Activated T-cell treated with anti-CD3 and anti-CD28 coated beads, Interleukin-2, amount 50 U/mL, for 24 hours (primary cell): ENCODE measurements at places on chromosomes 7 and 10.
A peak's percentile ranks its signal among the peaks of the same experiment; 100 is the strongest.

DNA sequence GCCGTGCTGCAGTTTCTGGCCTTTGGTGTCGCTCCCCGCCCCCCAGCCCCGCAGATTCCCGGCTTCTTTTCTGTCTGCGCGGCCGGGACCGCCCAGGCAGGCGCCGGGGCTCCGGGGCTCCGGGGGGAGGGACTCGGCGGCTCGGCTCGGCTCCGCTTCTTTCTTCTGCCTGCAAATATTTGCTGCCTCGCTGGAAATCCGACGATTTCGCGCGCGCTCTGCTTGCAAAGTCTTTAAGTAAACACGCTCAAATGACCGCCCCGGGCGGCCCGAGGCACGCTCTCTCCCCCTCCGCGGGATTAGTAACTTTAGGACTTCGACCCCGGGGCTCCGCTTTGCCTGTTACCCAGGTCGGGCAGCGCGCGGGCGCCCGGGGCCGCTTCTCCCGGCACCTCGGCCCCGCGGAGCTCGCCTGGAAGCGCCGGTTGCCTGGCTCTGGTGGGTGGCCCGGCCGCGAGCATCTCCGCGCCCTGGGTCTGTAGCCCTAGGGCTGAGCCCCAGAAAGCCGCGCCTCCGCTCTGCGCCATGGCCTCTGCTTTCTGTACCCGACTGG lies 3.9 kb upstream of the GATA3 start:
- H3K36me3 ChIP-seq, result peaks cover 12% of the 10 kb centered on the region
- H3K27ac ChIP-seq, result peak overlapping the region; percentile 74
- H3K4me3 ChIP-seq, result peak overlapping the region; percentile 71
- peak; percentile 68 for DNase-seq

- H3K4me1 ChIP-seq, result no peaks in the 10 kb centered on the region
- no peak overlapping the region for H3K27ac ChIP-seq
- H3K36me3 ChIP-seq, result no peaks in the 10 kb centered on the region
- no peak for DNase-seq
- no peaks in the 10 kb centered on the region for H3K27me3 ChIP-seq
- H3K4me3 ChIP-seq, result no peak overlapping the region
Observed at GRCh38 chr7:77657427-77658224, 38.6 kb upstream of the RSBN1L start.

DNA sequence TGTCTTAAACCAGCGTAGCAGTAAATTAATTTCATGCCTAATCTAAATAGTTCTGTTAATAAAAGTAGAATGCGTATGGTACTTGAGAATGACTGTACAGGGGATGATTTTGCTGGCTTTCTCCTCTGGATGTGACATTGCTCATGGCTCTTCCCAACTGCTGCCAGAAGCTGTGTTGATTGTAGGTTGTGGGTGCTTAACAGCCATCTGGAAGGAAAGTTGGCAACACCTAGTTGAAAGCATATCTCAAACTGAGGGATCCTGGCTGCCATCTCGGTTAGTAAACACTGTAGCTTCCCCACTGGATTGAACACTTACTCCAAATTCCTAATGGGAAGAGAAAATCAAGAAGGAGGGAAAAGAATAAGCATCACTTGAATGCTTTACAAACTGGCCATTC lies 130.9 kb downstream of the NXPH1 start:
- no peaks in the 10 kb centered on the region for H3K27me3 ChIP-seq
- no peak for DNase-seq
- H3K36me3 ChIP-seq, result no peaks in the 10 kb centered on the region

DNA sequence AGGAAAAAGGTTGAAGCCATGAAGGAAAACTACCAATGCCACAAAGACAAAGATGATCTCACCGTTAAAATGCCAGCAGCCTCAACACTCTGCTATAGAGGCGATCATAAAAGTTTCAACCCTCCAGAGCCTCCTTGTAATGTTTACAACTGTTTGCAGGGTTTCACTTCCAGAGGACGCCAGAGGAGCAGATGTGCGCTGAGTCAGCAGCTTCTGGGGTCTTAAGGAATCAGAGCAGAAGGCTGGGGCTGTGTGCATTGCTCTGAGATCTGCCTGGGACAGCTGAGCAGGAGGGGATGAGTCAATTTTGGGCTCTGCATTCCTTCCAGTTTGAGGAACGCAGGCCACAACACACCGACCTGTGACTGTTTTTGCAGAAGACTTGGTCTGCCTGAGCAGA lies 98.3 kb downstream of the TMEM130 start:
- H3K27ac ChIP-seq, result no peak overlapping the region
- H3K4me3 ChIP-seq, result no peak overlapping the region

DNA sequence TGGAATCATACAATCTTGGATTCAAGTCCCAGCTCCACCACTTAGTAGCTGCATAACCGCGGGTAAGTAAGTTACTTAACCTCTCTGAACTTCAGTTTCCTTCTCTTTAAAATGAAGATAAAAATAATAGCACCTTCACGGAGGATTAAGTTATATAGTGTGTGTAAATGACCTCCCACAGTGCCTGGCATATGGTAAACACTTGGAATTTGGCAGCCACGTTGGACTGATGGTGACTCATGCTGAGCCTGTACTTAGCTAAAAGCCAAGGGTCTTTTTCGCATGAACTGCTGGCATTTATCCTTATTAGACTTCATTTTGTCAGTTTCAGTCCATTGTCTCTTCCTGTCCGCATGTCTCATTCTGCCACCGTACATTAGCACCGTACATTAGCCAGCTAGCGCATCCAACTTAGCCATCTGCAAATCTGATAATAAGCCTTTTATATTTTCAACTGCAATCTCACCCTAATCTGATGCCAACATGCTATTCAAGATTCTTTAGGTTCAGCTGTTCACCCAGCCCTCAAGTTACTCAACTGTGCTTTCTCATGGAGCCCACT lies 11.2 kb downstream of the SLC13A4 start:
- no peak overlapping the region for H3K4me3 ChIP-seq
- H3K36me3 ChIP-seq, result no peaks in the 10 kb centered on the region
- H3K4me1 ChIP-seq, result no peaks in the 10 kb centered on the region
- no peak for DNase-seq
- no peak overlapping the region for H3K27ac ChIP-seq

DNA sequence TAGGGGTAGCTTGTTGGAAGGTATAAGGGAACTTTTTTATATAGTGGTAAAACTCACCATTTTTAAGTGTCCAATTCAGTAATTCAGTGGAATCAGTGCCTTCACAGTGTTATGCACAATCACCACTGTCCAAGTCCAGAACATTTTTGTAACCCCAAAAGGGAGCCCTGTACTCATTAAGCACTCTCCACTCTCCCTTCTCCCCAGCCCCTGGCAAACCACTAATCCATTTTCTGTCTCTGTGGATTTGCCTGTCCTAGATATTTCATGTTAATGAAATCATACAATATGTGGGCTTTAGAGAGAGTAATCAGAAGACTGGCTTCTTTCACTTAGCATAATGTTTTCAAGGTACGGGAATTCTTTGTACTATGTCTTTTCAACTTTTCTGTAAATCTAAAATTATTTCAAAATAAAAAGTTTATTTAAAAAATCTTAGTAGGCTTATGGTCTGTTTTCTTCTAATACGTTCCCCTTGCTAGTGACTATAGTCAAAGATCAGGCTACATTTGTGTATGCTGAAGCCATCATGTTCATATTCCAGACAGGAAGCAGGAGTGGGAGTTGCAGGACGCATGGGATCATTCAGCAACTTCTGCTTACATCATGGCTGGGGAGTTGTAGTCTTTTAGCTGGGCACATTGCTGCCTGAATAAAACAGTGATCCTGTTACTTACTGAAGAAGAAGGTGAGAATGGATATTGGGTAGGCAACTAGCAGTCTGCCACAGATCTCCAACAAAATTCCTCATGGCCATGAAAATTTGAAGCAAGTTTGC lies 35.4 kb upstream of the TAX1BP1 start:
- H3K36me3 ChIP-seq, result no peaks in the 10 kb centered on the region
- H3K27me3 ChIP-seq, result peaks cover 19% of the 10 kb centered on the region
- no peak overlapping the region for H3K4me3 ChIP-seq
- H3K27ac ChIP-seq, result no peak overlapping the region
- peaks cover 3% of the 10 kb centered on the region for H3K4me1 ChIP-seq

GRCh38 chr7:79377097-79377496 lies 76.4 kb downstream of the MAGI2 start:
- H3K27me3 ChIP-seq, result no peaks in the 10 kb centered on the region
- H3K4me3 ChIP-seq, result no peak overlapping the region
- H3K4me1 ChIP-seq, result no peaks in the 10 kb centered on the region
- no peaks in the 10 kb centered on the region for H3K36me3 ChIP-seq
- no peak overlapping the region for H3K27ac ChIP-seq
- DNase-seq, result no peak

- no peak for DNase-seq
- H3K36me3 ChIP-seq, result no peaks in the 10 kb centered on the region
- peaks cover 34% of the 10 kb centered on the region for H3K27me3 ChIP-seq
- peaks cover 12% of the 10 kb centered on the region for H3K4me1 ChIP-seq
Observed at GRCh38 chr10:12981570-12981969, 19.9 kb downstream of the CCDC3 start.

GRCh38 chr10:31340343-31340742 lies 21.3 kb downstream of the ZEB1 start:
- no peak overlapping the region for H3K4me3 ChIP-seq
- H3K27ac ChIP-seq, result no peak overlapping the region
- peaks cover 4% of the 10 kb centered on the region for H3K36me3 ChIP-seq
- peaks cover 29% of the 10 kb centered on the region for H3K4me1 ChIP-seq
- no peak for DNase-seq

GRCh38 chr10:103745341-103746247 lies 109.8 kb downstream of the SH3PXD2A start:
- no peaks in the 10 kb centered on the region for H3K36me3 ChIP-seq
- DNase-seq, result peak; percentile 66
- peak overlapping the region; percentile 82 for H3K27ac ChIP-seq
- peaks cover 40% of the 10 kb centered on the region for H3K4me1 ChIP-seq
- no peak overlapping the region for H3K4me3 ChIP-seq

- no peak overlapping the region for H3K27ac ChIP-seq
- no peaks in the 10 kb centered on the region for H3K27me3 ChIP-seq
- no peak overlapping the region for H3K4me3 ChIP-seq
- H3K4me1 ChIP-seq, result no peaks in the 10 kb centered on the region
Observed at GRCh38 chr7:117750612-117751563, 122.4 kb downstream of the CTTNBP2 start.

- no peak for DNase-seq
- no peak overlapping the region for H3K27ac ChIP-seq
- no peaks in the 10 kb centered on the region for H3K27me3 ChIP-seq
Observed at GRCh38 chr7:127437837-127438236, 45.3 kb upstream of the ZNF800 start.

DNA sequence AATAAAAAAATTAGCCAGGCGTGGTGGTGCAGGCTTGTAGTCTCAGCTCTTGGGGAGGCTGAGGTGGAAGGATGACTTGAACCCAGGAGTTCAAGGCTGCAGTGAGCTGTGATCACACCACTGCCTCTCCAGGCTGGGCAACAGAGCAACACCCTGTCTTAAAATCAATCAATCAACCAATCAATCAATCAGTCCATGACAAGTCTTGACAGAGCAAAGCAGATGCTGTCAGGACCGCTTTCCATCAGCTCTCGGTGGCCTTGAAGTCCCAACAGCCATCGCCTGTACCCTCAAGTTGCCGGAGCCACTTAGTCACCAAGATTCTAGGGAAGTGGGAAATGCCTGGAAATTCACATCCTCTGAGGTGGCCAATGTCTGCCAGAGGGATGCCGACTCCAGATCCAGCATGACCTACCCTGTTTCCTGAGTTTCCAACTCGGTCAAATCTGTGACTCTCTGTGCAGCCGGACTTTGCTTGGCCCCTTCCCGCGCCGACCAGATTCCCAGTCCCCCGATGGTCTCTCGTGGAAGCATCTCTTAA lies 871 bp upstream of the CCL24 start:
- DNase-seq, result no peak
- H3K4me1 ChIP-seq, result no peaks in the 10 kb centered on the region
- H3K36me3 ChIP-seq, result no peaks in the 10 kb centered on the region

GRCh38 chr7:87816389-87816788 lies 59.8 kb downstream of the SLC25A40 start:
- H3K27ac ChIP-seq, result no peak overlapping the region
- peaks cover 10% of the 10 kb centered on the region for H3K27me3 ChIP-seq
- H3K36me3 ChIP-seq, result no peaks in the 10 kb centered on the region

GRCh38 chr10:43218206-43218950 lies 48.5 kb downstream of the RASGEF1A start:
- no peaks in the 10 kb centered on the region for H3K27me3 ChIP-seq
- DNase-seq, result no peak
- H3K4me3 ChIP-seq, result no peak overlapping the region

DNA sequence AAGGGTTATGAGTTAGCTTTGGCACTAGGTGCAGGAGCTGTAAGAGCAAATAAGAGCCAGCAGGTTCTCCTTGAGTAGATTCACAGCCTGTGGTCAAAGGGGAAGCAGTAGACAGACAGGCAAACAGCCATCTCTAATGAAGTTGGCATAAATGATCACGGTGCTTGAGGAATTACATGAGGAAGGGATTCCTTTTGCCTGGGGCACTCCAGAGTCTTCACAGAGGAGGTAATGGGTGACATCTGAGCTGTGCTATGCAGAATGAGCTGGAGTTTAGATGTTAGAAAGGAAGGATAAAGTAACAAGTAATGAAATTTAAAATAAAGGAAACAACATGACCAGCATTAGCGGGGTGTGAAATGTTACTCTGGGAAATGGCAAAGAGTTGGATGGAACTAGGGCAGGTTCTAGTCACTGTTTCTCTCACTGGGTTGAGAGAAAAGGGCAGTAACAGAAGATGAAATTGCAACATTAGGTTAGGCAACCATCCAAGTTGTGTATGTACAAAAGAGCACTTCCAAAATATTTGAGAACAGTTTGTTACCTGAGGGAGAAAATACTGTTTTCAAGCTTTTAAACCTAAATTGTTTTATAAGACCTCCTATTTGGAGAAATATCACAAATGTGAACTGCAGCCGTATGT lies 613.8 kb downstream of the PHTF2 start:
- H3K4me1 ChIP-seq, result no peaks in the 10 kb centered on the region
- DNase-seq, result no peak
- no peaks in the 10 kb centered on the region for H3K27me3 ChIP-seq
- H3K27ac ChIP-seq, result no peak overlapping the region
- no peak overlapping the region for H3K4me3 ChIP-seq
- no peaks in the 10 kb centered on the region for H3K36me3 ChIP-seq

DNA sequence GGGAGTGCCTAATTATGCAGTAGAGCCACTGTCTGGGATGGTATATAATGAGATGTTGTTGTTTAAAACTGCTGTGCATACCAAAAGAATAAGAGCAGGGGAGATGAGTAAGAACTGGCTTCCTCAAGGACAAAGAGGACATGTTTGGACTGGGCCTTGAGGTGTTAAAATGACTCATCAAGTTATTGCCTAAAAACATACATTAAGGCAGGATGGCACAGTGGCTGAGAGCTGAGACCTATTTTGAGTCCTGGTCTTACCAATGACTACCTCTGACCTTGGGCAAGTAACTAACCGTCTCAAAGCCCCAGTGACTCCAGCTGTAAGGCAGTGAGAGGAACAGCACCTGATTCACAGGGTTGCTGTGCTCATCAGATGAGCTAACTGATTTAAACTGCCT lies 71.1 kb downstream of the CFAP58 start:
- no peak overlapping the region for H3K27ac ChIP-seq
- no peak for DNase-seq
- no peaks in the 10 kb centered on the region for H3K27me3 ChIP-seq
- no peak overlapping the region for H3K4me3 ChIP-seq
- no peaks in the 10 kb centered on the region for H3K36me3 ChIP-seq

GRCh38 chr10:29681676-29682448 lies 47.1 kb upstream of the SVIL start:
- H3K27me3 ChIP-seq, result no peaks in the 10 kb centered on the region
- H3K4me3 ChIP-seq, result peak overlapping the region; percentile 12
- peaks cover 48% of the 10 kb centered on the region for H3K36me3 ChIP-seq
- peak overlapping the region; percentile 57 for H3K27ac ChIP-seq

GRCh38 chr10:71302451-71302850 lies 16.6 kb upstream of the SLC29A3 start:
- DNase-seq, result no peak
- H3K27ac ChIP-seq, result no peak overlapping the region
- peaks cover 6% of the 10 kb centered on the region for H3K27me3 ChIP-seq
- no peak overlapping the region for H3K4me3 ChIP-seq
- H3K36me3 ChIP-seq, result no peaks in the 10 kb centered on the region
